ENCODE measurements at places on chromosomes 6 and 20.

- DNase-seq, result no peak
Observed at GRCh38 chr20:20181322-20181721, 129.0 kb downstream of the CFAP61 start.

- DNase-seq, result no peak
Observed at GRCh38 chr20:61045876-61046585, 206.0 kb upstream of the CDH4 start.

GRCh38 chr20:41182296-41183212 is 45.2 kb downstream of the PLCG1 start:
- DNase-seq, result no peak

GRCh38 chr20:51195419-51195901 is 172.6 kb upstream of the KCNG1 start:
- peak; percentile 89 for DNase-seq

- peak; percentile 96 for DNase-seq
Observed at GRCh38 chr20:49915380-49916145, at the start of gene SPATA2. Gene SPATA2 (minus strand): TSS chr20:49915529. CDS start chr20:49908490, 7,039 bp downstream.

DNA sequence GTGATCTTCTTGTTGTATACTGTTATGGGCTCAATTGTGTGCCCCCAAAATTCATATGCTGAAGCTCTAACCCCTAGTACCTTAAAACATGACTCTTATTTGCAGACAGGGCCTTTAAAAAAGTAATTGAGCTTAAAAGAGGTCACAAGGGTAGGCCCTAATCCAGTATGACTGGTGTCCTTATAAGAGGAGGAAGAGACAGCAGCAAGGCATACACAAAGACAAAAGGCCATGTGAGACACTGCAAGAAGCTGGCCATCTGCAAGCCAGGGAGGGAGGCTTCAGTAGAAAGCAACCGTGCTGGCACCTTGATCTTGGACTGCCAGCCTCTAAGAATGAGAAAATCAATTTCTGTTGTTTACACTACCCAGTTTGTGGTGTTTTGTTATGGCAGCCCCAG is 8.4 kb downstream of the CAGE1 start:
- no peak for DNase-seq
